ENCODE measurements at places on chromosomes 5 and 9. TPM values are rescaled to one million over a fixed set of nuclear protein-coding genes. Genes with fewer than 3 reads are reported as not detected.
A peak's percentile ranks its signal among the peaks of the same experiment; 100 is the strongest.

Gene PTPN3
- 11.0 TPM for total RNA-seq

Gene CMYA5
- 0.36 TPM for total RNA-seq

Gene INPP5E
- total RNA-seq, result 5.7 TPM

Gene TUSC1
- 7.9 TPM for total RNA-seq

Gene SNCB
- total RNA-seq, result not detected

Gene NUDT12
- 8.4 TPM for total RNA-seq

Gene NMUR2
- total RNA-seq, result not detected

Gene ANKRD34B
- not detected for total RNA-seq

Gene MED10
- 25.1 TPM for total RNA-seq

Gene NEUROG1
- total RNA-seq, result not detected

Gene PCSK1
- 0.52 TPM for total RNA-seq

Gene FKBP15
- 18.8 TPM for total RNA-seq

- no peak for ATAC-seq
Measured at GRCh38 chr5:2451100-2451499, 300.4 kb downstream of the IRX2 start.

DNA sequence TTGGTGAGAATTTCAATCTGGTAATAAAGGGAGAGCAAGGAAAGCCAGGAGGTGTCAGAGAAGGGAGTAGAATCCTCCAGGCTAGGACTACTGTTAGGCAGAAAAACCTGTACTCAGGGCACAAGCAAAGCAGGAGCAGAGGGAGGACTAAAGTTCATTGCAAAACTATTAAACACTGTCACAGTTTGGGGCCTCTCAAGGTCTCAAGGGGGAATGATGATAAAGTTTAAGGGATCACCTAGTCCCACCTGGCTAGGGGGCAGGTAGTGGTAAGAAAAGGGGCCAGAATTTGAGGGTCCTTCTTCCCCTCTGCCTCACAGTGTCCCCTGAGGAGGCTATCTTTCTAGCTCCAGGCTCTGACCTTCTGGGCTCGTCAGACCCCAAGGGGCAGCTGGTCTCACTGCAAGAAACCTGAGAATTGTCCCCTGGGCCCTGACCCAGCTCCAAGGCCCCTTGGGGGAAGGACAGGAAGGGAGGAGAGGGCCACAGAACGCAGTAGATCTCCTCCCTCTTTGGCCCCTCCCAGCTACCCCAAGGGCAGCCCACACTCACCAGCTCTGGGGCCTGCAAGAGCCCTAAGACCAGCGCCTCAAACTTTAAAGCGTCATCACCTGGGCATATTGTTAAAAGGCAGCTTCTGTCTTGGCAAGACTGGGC, 974 bp downstream of the CCDC69 start:
- ATAC-seq, result peak; percentile 72

- ATAC-seq, result peak; percentile 92
Measured at GRCh38 chr9:129278391-129279237, 100.6 kb upstream of the IER5L start.

DNA sequence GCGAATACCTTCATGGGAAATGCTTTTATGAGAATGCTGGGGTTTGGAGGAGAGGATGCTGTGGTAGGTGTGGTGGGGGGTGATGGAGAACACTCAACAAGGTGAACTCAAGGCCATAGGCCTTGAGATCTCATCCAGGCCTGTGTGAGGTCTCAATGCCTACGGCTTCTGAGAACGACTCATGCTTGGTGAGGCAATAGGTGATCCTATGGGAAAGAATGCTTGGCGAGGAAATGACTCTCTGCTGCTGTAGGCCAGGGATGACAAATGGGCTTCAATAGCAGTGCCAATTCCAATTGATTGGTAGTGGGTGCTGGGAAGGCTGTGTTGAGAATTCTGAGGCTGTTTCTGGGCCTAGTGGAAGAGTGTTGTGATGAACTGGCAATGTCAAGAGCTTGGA, 280.2 kb upstream of the CLINT1 start:
- no peak for ATAC-seq

GRCh38 chr9:26034786-26035185, 356.5 kb upstream of the TUSC1 start:
- no peak for ATAC-seq

GRCh38 chr5:151296478-151296830, 7.1 kb downstream of the SLC36A3 start:
- ATAC-seq, result peak; percentile 20

DNA sequence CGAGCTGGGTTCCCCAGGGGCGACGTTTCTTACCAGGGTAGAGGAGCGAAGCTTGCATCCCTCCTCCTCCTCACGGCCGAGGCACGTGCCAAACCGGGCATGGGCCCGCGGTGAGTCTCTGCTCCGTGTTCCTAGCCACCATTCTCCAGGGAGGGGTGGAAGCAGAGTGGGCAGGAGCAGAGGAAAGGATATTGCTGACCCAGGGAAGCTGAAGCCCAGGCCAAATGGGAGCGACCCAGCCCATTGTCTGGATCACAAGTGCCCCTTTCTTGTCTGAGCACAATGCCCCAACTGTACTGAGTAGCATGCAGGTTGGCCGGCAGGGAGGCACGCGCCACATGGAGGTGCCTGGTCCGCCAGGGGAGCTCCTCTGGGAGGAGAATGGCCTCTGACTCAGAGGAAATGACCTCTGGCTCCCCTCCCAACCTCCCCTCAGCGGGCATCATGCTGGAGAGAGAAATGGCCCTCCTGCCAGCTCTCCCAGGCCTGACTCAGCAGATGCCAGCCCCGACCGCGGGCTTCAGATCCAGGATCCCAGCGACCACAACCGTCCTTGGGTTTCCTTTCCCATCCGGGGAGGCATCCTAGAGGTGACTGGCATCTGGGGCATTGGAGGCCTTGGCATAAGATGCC, 1.1 kb downstream of the PRR7 start:
- peak; percentile 8 for ATAC-seq

DNA sequence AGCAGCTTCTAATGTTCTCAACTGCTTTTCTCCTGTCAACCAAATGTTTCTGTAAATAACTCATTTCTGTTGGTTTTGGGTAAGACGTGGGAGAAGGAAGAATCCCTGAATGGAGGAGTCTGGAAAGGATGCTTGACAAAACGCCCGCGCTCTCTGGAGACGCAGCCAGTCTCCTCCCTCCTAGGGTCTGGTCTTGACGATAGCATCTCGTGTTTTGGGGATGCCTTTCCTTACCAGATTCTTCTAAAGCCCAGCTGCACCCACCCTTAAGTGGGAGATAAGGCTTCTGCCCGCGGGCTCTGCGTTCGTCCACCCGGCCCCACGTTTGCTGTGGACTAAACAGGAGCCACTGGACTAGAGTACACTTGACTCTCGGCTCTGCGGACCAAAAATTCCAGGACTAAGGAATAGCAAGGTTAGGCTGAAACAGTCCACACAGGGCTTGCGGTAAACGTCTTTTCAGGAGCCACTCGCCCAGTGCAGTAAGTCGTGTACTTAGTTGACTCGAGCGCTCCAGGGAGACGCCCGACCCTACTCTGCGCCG, 491 bp upstream of the CTSL start:
- ATAC-seq, result no peak

- ATAC-seq, result no peak
Measured at GRCh38 chr5:10637944-10638343, 74.1 kb downstream of the ANKRD33B start.

DNA sequence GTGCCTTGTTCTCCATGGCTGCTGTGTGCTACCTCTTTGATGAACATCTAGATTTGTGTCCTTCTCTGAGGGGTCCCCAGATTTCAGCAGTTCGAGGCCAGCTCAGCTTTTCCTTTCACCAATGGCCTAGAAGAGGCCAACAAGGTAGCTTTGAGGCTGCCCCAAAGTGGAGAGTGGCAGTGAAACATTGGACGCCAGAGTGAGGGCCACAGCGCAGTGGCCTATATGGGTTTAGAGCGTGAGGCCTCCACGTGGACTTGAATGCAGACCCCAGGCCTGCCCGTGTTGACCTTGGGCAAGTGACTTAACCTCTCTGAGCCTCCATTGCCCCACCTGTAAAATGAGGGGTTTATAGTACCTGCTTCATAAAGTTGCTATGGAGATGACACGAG, 11.8 kb downstream of the MYOZ3 start:
- no peak for ATAC-seq

GRCh38 chr9:93427655-93428379, 23.7 kb upstream of the FAM120A start:
- ATAC-seq, result no peak

DNA sequence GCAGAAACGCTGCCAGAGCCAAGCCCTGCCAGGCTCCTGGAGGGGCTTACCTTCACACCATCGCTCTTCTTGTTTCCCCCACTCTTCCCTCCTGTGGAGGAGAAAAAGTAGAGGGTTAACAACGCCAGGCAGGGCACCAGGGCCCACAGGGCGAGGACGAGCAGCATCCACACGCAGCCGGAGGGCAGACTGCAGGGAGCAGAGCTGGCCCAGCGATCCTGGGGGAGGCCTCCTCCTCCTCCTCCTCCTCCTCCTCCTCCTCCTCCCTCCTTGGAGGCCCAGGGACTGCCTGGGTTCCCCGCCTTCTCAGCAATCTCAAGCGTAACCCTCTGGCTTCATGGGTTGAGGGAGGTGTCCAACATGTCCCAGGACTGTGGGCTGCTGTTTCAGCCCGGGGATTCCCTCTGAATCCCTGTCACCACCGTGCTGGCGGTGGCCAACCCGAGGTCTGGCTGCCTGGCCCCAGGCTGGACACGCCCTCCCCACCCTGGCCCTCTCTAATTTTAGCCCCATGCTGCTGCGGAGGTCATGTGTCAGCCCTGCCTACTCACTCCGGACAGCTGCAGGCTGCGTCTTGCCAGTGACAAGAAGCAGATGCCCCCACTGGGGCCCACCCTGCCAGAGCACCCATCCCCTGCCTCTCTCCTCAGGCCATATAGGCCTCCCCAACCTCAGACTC, 44.3 kb downstream of the CAMK2A start:
- ATAC-seq, result no peak

DNA sequence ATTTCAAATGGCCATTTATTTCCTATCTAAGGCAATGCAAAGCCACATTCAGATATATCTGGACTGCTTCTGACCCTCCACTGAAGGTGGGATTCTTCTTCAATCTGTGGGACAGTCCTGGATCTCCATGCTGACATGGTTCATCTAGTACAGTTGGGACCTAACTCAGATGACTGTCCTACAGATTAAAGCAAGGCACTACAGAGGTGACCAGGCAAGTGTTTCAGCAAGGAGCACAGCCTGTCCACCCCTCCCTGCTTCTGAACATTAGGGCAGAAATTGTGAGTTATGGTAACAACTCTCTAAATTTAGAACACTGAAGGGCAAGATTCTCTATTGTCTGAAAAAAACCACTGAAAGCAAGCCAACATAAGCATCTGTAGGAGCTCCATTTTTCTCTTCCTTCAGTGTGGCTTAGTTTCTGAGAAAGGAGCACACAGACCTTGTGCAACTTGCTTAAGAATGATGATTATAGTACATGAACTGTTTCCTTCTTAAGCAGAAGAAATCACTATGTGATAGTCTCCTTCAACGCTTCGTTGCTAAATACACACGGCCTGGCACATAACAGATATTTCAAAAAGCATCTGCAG, 62.9 kb upstream of the BARX1 start:
- no peak for ATAC-seq

GRCh38 chr5:158142156-158142555, 283.2 kb upstream of the CLINT1 start:
- no peak for ATAC-seq

- ATAC-seq, result no peak
Measured at GRCh38 chr9:21078702-21079101, 960 bp upstream of the IFNB1 start.

DNA sequence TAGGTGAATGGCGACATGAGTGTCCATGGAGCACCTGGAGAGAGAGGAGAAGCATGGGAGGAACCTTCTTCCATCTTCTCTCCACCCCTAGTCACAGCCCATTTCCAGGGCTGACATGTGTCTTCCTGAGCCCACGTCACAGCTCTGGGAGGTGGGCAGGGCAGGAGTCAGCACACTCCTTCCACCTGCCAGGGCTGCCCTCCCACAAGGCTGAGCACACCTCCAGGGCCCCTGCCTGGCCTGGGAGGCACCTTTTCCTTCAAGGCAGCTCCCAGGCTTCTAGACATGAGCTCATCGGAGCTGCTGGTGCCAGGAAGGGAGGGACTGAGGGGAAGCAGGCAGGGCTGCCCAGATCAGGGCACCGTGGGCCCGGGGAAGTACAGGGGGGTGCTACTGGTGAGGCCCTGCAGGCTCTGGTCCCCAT, 13.6 kb upstream of the SYNPO start:
- peak; percentile 81 for ATAC-seq

DNA sequence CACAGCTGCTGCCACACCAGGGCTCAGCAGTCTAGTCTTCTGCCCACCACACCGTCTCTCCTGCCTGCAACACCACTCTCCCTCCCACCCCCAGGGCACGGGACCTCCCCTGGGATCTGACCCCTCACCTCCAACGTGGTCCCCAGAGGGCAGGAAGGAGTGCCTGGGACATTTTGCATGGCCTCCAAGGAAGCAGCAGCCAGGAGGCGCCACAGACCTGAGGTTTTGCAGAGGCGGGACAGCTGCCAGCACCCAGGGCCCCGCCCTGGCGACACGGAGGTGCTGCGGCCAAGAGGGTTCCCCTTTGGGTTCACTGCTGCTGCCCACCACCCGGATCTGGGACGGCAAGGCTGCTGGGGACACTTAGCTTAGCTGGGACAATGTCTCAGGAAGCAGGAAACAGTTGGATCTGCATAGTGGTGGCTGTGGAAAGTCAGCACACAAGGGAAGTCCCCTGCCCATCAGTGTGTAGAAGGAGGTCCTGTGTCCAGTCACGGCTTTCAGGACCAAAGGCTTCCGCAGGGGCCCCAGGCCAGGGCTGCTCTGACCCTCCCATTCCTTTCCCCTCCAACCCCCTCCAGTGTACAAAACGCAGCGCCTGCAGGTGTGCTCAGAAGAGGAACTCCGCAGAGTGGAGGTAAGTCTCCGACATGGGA, 13.8 kb downstream of the PROP1 start:
- ATAC-seq, result peak; percentile 55

- ATAC-seq, result no peak
Measured at GRCh38 chr5:161790926-161791325, 57.0 kb upstream of the GABRA1 start.

- no peak for ATAC-seq
Measured at GRCh38 chr5:44909004-44909403, 100.3 kb downstream of the MRPS30 start.

GRCh38 chr9:89779405-89780203, 174.8 kb downstream of the GADD45G start:
- no peak for ATAC-seq

- ATAC-seq, result peak; percentile 99
Measured at GRCh38 chr5:117623042-117623805, 1048.6 kb upstream of the SEMA6A start.

DNA sequence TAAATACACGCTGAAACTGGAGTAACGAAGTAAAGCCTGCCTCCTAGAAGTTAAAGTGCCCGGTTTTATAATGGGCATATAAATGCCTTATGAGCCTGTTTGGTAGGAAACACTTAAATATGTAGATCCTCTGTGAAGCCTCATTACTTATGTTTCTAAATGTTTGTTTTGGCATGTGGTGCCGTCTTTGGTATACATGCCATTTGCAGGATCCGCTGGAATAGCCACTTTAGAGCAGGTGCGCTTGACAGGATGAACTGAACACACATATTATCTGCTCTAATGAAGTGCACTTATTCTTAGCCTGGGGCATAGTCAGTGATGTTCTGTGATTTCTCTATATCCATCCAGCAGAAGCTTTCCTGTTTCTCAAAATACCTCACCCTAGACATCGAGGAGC, 778.1 kb upstream of the WWC1 start:
- ATAC-seq, result no peak

Measured in esophagus mucosa (tissue), 1 donor.